ENCODE measurements at places on chromosomes 2 and 18.

GRCh38 chr18:74499633-74500032 is 3.5 kb downstream of the CNDP2 start:
- peak; percentile 74 for DNase-seq

DNA sequence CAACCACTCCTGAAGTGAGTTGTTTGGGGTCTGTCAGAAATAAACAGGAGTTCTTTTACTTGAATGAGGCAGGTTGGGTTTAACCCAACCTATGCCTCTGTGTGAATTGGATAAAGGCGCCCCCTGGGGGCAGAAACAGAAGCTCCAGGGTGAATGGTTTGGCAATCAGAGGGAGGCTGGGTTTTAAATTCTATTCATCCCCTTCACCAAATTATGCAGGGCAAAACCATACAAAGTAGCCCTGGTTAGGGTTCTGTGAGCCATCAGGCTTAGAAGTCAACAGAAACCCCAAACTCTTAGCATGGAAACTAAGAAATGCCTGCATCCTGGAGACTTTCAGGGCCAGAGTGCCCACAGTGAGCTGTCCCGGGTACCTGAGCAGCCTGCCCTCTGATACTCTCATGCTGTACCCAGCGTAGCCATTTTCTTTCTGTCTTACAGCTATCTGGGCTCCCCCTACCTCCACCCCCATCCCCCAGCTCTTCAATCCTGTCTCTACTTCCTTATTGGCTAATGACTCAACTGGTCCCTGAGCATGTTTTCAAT is 241.5 kb downstream of the ICOS start:
- DNase-seq: peak; percentile 27

- DNase-seq: peak; percentile 43
Measured at GRCh38 chr2:127694986-127695385, 6.3 kb upstream of the SFT2D3 start.

DNA sequence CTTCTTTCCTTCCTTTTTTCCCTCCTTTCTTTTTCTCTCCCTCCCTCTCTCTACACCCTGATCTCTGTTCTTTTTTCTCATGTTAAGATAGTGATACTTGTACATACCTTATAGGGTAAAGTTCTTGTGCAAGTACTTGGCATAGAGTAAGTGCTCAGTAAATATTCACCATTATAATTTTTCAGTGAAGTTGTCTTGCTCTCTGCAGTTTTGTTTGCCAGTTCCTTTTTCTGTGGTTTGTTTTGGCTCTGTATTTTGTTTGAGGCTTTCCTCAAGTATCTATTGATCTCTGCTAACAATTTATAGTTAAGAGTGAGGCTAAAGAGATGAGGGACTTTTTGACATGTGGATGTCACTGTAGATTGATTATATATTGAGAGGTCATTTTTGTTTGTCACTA is 48.0 kb downstream of the MTX2 start:
- no peak for DNase-seq

- DNase-seq: no peak
Measured at GRCh38 chr18:32478317-32478716, 7.6 kb upstream of the GAREM1 start.

GRCh38 chr2:16070648-16070971 is 130.3 kb downstream of the MYCN start:
- DNase-seq: no peak

GRCh38 chr2:31505111-31505510 is 75.6 kb downstream of the SRD5A2 start:
- DNase-seq: no peak

DNA sequence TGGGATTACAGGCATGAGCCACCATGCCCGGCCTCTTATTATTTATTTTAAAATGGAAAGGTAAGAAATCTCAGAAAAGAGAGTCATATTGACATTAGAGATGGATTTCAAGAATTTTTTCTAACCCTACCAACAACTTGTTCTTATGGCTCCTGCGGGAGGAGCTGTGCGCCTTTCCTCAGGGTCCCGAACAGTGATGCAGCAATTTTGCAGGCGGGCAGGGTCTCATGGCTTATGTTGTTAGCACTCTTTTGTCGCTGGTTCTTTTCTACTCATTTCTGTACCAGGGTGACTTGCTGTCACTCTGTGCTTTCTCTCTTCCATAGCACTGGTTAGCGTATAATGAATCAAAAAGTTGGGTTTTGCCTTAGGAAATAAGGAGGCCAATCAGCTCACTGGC is 148.8 kb upstream of the DLGAP1 start:
- DNase-seq: no peak

DNA sequence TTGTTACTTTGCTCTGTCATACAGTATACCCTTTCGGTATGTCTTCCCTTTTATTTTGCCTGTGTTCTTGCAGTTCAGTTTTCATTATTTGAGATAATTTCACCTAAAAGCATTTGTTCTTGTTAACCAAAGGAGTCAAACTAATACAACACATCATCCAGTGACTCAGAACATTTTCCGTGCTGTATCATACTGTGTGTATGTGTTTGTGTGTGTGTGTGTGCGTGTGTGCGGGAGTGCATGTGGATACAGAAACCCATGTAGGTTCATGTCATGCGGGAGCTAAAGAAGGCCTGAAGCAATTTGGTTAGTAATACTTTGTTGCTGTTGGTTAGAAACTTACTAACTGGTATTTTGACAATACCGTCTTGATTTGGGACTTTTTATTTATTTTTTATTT is 60.0 kb downstream of the CEP192 start:
- DNase-seq: peak; percentile 21

- no peak for DNase-seq
Measured at GRCh38 chr2:184945326-184945725, 347.0 kb downstream of the ZNF804A start.

DNA sequence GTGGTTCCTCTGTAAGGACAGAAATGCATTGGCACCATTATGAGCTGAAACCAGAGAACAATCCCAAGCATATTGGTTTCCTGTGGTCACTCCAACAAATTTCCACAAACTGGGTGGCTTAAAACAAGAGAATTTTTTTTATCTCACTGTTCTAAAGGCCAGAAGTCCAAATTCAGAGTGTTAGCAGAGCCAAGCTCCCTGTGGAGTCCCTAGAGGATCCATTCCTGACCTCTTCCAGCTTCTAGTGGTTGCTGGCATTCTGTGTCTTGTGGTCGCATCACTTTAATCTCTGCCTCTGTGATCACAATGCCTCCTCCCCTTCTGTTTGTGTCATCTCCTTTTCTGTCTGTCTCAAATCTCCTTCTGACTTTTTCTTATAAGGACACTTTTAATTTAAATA is 380.3 kb downstream of the NYAP2 start:
- DNase-seq: peak; percentile 61

DNA sequence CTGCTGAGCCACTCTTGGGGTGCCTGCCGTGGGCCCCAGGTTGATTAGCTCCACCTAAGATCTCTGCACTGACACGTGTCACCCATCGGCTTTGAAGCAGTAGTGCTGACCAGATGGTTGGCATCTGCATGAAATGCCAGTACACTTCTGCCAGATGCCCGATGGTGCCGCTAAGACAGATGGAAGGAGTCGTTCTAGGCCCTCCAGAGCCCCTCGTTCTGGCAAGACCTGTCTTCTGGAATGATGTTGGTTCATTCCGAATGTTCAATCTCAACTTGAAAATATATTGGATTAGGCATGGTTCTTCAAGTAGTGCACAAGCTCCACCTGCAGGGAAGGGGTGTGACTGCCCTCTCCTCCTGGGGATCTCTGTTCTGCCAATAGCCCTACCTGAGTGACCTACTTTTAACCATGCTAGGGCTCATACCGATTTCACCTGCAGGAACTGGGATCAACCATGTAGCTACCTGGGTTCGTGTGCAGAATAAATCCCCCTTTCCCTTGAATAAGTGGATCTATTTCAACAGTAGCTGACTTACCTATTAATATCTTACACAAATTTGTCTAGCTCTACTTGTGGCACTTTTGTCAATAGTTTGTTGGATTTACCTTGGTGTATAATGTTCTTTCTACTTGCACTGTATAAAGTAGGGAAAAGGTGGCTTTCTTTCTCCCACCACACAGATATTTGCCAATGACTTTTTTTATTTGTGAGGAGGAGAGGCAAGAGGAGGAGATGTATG is 342.6 kb downstream of the CTNNA2 start:
- DNase-seq: peak; percentile 7

- DNase-seq: no peak
Measured at GRCh38 chr2:218655751-218656150, 3.7 kb downstream of the ZNF142 start.

GRCh38 chr2:35220461-35220860 is 1135.1 kb upstream of the CRIM1 start:
- DNase-seq: no peak

- DNase-seq: peak; percentile 58
Measured at GRCh38 chr18:23861805-23862470, 152.6 kb upstream of the TTC39C start.

- DNase-seq: no peak
Measured at GRCh38 chr2:181306785-181307184, 150.4 kb upstream of the ITGA4 start.

GRCh38 chr2:120914839-120915521 is 179.3 kb downstream of the GLI2 start:
- peak; percentile 86 for DNase-seq

GRCh38 chr2:118190474-118190873 is 102.2 kb downstream of the INSIG2 start:
- DNase-seq: peak; percentile 21

DNA sequence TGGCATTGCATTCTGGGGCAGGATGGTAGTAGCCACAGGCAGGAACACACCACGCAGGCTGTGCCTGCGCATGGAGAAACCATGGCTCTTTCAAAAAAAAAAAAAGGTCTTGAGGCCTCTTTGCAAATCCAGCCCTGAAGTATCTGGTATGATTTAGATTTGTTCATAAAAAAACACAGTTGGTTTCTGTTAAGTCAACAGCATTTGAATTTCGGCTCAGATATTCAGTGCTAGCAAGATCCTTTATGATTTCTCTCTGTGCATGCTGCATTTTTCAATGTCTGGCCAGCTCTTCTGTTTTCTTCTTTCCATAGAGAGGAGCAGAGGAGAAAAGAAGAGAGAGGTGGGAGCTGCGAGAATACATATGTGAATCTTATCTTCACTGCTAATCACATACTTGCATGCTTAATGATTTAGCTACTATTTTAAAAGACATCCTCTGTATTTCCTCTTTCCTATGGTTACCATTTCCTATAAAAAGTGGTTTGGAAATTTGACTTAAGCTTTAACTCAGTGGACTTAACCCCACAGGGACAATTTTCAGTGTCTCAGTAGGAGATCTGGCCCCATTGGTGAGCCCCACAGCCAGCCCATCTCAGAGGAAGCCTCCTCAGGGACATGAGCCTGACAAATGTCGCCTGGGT is 214.3 kb upstream of the APCDD1 start:
- no peak for DNase-seq

- no peak for DNase-seq
Measured at GRCh38 chr2:174744111-174744510, 20.2 kb downstream of the CHRNA1 start.

GRCh38 chr2:200288670-200289429 is 17.6 kb upstream of the SPATS2L start:
- DNase-seq: peak; percentile 92

- peak; percentile 10 for DNase-seq
Measured at GRCh38 chr2:47653902-47654789, 128.8 kb upstream of the MSH6 start.

DNA sequence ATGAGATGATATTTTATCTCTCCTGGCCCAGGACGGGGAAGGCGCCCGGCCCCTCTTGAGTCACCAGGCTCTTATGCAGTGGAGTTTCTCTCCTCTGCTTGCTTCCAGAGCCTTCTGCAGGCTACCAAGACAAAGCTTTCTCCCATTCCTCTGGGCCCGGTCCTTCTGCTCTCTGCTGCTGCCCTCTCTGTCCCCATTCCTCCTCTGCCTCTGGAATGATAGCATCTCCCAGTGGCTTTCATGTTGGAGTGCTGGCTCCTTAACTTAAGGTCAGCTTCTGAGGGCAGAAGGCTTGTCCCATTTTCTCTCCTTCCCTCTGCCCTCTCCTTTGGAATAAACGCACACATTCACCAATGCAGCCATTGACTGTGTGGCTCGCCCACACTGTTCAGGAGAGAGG is 86.2 kb downstream of the SDC1 start:
- no peak for DNase-seq

DNA sequence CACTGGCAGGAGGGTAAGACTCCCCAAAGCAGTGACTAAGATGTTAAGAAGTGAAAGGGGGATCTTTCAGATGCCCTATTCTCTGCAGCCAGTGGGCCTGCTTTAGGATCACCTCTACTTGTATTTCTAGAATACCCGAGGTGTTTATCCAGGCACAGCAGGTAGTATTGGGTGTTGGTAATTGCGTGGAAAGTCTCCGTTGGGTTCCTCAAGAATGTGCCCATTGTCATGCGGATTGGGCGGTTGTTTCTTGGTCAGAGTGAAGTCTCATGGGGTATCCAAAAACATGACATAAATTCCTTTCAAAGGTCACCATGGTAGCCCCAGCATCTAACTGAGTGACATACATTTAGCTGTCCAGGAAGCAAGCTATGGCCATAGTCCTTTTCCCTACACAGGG is 308.8 kb downstream of the RPIA start:
- DNase-seq: no peak

GRCh38 chr2:20957788-20958525 is 85.9 kb downstream of the APOB start:
- no peak for DNase-seq

DNA sequence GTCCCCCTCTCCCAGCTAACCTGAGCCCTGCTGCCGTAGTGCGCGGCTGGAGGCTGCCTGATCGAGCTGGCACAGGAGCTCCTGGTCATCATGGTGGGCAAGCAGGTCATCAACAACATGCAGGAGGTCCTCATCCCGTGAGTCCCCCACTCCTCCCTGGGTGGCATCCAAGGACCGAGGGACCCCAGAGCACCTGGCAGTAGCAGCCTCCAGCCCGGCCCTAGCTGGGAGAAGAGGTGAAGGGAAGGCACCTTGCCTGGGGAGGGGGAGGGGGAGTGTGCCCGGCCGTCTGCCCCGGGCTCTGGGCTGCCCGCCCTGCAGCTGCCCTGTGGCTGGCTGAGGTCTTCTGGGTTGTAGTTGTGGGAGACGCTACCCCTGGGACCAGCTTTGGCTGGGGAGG is 26.3 kb downstream of the ANO7 start:
- DNase-seq: no peak

- no peak for DNase-seq
Measured at GRCh38 chr2:121455446-121455845, 75.2 kb upstream of the RNU4ATAC start.

- DNase-seq: no peak
Measured at GRCh38 chr2:231339316-231339715, 56.2 kb upstream of the B3GNT7 start.

- no peak for DNase-seq
Measured at GRCh38 chr2:27074738-27075565, 3.5 kb upstream of the EMILIN1 start.

DNA sequence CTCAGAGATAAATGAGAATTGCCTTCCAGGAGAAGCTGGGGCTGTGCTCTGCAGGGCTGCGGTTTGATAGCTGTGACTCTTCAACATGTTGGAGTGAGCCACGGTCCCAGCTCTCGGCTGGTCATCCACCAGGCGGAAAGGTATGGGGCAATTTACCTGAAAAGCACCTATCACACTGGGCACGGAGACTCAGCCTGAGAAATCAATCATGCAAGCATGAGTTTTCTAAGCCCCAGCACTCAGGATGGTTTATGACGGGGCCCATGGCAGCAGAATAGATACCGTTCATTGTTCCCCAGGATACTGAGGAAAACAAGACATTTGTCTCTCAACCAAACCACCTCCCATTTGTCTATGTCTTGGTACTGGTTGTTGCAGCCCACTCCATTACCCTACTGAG is 83.9 kb downstream of the LOXHD1 start:
- DNase-seq: no peak
